H1 (cell line): ENCODE measurements at places on chromosomes 12 and 14.

DNA sequence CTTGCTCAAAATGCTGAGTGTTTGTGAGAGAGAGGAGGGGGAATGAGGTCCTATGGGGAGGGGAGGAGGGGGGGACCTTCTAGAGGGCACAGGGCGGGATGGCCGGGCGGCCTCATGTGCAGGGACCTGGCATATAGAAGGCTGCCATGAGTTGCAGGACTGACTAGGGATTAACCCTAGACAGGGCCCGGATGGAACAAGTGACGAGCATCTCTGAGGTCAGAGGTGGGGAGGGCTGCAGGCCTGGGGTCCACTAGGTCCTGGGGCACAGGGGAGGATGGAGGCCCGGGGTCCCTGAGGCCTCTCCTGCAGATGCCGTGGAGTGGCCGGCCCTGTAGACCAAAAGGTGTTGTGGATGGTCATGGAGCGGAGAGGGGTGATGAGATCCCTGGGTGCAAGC lies 104.0 kb upstream of the EIF5 start:
- no peak for DNase-seq

- DNase-seq = no peak
Observed at GRCh38 chr14:57390806-57391516, 575 bp downstream of the NAA30 start.

GRCh38 chr14:26175658-26176057 lies 422.2 kb downstream of the NOVA1 start:
- no peak for DNase-seq

- no peak for DNase-seq
Observed at GRCh38 chr14:64549016-64549415, 745 bp upstream of the PPP1R36 start.

- no peak for DNase-seq
Observed at GRCh38 chr14:101073598-101073965, 170.1 kb upstream of the RTL1 start.

DNA sequence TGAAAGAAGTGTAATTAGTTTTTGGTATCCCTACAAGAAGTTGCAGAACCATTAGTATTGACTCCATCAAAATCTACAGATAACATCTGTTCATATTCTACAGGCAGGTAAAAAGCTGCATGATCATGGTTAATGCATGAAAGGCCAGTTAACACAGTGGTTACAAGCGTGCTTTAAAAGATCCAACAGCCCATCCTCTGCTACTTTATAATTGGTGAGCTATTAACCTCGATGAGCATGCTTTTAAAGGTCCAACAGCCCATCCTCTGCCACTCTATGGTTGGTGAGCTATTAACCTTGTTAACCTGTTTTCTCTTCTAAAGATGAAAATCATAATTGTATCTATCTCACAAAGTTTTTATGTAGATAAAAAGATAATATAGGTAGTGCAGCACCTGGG lies 289.3 kb downstream of the DUSP6 start:
- DNase-seq = no peak

- DNase-seq = no peak
Observed at GRCh38 chr12:47303207-47303606, 223.4 kb upstream of the AMIGO2 start.

- no peak for DNase-seq
Observed at GRCh38 chr12:99783421-99783820, 135.9 kb downstream of the GARIN6 start.

- no peak for DNase-seq
Observed at GRCh38 chr12:68559984-68560850, 50.5 kb upstream of the RAP1B start.

- no peak for DNase-seq
Observed at GRCh38 chr12:121114019-121114639, 18.5 kb upstream of the P2RX7 start.

- no peak for DNase-seq
Observed at GRCh38 chr12:50004696-50005095, 20.6 kb downstream of the RACGAP1 start.

- DNase-seq = no peak
Observed at GRCh38 chr12:2561367-2561766, 233.4 kb upstream of the FKBP4 start.

GRCh38 chr12:126509572-126509971 lies 1444.3 kb downstream of the AACS start:
- DNase-seq = no peak
